ENCODE measurements at places on chromosomes 7 and 10. TPM values are rescaled to one million over a fixed set of nuclear protein-coding genes. Genes with fewer than 3 reads are reported as not detected.
A peak's percentile ranks its signal among the peaks of the same experiment; 100 is the strongest.

IFIT3 gene
- 7.8 TPM for total RNA-seq

RNF148 gene
- total RNA-seq = not detected

NRP1 gene
- 191 TPM for total RNA-seq

SORBS1 gene
- 0.18 TPM for total RNA-seq

ST8SIA6 gene
- total RNA-seq = 0.18 TPM

SLC18A3 gene
- not detected for total RNA-seq

ERVW-1 gene
- not detected for total RNA-seq

FRMPD2 gene
- not detected for total RNA-seq

ZNF680 gene
- 3.9 TPM for total RNA-seq

TAS2R40 gene
- total RNA-seq = not detected

BET1 gene
- 36.4 TPM for total RNA-seq

KIAA1217 gene
- total RNA-seq = 3.4 TPM

DNA sequence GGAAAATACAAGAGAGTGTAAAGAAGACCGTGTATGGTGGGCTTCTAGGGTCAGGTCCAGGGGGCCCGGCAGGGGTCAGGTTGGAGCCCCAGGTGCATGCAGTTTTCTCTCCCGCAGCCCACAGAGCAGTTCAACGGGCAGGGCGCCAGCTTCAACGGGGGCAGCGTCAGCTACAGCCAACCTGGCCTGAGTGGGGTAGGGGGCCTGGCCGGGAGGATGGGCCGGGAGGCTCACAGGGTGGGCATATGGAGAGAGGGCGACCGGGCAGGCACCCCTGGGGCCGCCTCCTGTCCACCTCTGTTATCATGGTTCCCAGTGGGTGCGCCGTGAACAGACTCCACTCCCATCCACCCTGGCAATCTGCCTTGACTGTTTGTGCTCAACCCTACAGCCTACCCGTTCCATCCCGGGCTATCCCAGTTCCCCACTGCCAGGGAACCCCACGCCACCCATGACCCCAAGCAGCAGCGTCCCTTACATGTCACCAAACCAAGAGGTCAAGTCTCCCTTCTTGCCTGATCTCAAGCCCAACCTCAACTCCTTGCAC lies 11.5 kb downstream of the ZMIZ2 start:
- no peak for DNase-seq

DNA sequence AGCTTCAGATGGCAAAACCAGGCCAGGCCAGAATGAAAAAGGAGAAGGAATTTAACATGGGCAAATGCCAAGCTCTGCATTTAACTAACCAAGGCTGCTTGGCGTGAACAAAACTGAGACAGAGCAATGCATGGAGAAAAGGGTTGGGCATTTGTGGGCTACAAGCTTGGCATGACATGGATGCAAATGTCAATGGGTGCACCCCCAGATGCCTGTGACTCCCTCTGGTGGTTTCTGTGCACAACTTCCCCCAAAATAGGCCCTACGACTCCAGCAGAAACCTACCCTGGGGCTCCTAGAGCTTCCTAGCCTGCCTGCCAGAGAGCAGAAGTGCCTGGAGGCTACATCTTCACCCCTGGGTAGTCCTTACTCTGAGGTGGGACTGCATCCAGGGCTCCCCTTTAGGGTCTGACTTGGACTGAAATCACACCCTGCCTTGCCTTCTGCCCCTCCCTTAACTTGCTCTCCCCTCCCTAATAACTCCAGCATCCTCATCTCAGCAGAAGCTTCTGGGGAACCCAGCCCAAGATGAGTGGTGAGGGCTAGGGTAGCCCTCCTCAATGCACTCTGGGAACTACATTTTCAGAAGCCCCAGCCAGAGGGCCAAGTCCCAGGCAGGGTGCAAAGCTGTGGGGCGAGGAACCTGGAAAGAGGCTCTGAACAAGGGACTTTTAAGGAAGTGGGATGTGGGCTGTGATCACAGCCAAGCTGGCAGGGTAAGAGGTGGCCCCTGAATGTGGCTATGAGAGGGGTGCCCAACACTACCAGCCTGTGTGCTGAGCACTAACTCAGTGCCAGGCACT lies 11.3 kb downstream of the GPRIN2 start:
- no peak for DNase-seq

DNA sequence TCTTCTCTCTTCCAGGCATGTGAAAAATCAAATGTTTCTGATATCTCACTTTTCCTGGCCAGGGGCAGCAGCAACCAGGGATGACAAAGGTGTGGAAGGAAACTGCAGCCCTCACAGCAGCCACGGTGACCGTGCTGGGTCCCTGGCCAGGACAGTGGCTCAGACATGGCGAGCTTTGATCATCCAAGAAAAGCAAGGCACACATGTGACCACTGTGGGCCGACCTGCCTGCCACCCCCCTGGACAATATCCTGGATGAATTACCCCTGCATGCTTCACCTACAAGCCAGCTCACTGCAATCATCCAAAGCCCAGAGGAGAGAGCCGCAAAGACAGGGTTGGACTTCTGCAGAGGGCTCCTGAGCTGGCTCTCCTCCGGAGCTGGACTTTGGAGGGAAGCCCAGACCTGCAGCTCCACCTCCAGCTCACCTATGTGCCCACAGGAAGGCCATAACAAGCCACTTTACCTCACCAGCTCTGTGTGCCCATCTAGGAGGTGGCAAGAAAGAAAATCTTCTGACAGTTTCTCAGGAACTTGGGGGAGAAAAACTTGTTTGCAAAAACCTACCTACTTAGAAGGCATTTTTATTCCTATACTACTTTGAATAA lies 2.7 kb downstream of the CHST15 start:
- DNase-seq = no peak

DNA sequence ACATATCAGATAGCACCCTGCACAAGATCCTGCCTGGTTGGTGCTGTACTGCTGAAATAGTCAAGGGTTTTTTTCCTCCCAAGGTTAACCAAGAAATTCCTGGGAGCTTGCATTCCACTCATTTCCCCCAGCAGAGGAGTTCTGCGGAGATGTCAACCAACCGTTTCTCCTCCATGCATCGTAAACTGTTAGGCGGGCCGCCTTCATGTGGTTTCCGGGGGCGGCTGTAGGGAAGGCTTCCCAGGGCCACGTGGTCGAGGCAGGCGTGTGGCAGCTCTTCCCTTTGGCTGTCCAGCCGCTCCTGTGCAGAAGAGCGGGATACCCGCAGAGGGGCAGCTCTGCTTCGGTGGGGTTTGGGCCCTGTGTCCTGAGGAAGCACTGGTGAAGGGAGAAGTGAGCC lies 113.7 kb downstream of the RGS10 start:
- DNase-seq = peak; percentile 40

DNA sequence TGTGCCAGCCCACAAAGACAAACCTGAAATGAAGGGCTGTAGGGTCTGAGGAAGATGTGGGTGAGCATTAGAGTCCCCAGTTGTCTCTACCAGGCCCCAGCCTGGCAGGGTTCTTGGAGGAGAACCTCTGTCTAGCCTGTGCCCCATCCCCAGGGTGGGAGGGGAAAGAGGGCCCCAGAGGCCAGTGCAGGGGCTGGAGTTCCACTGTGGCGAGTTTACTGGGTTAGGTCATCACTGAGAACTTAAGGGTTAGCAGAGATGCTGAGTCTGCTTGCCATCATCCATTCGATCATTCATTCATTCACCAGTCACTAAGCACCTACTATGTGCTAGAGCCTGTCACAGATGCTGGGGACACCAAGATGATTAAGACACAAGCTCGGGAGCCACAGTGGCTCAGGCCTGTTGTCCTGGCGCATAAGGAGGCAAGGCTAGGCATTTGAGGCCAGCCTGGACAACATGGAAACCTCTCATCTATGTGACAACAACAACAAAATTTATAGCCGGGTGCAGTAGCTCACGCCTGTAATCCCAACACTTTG lies 2.6 kb downstream of the ANKRD2 start:
- DNase-seq = no peak

DNA sequence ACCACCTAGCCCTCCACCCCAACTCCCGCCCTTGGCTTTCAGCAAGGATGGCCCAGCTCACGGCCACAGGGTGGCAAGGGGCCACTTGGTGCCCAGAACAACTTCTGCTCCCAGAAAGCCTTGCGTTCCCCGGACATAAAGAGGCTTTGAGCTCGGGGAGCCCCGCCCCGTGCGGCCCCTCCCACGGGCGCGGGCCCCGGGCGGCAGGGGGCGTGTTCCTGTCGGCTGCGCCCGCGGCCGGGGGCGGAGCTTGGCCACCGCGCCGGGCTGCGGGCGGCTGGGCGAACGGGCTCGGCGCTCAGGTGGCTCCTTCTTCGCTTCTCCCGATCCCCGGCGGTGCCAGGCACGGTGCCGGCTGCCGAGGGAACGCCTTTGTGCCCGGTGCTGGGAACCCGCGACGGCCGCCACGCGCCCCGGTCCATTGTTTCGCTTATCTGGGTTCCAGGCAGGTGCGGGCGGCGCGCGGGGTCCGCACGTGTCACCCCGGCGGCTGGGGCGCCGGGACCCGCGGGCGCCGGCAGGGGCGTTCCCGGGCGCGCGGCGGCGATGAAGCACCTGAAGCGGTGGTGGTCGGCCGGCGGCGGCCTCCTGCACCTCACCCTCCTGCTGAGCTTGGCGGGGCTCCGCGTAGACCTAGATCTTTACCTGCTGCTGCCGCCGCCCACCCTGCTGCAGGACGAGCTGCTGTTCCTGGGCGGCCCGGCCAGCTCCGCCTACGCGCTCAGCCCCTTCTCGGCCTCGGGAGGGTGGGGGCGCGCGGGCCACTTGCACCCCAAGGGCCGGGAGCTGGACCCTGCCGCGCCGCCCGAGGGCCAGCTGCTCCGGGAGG lies at the start of gene NFE2L3:
Gene NFE2L3, plus strand, starts transcription at position 246 of the 829 bp plus-strand sequence. Its CDS starts 301 bp downstream, at position 547.
- DNase-seq = peak; percentile 63

DNA sequence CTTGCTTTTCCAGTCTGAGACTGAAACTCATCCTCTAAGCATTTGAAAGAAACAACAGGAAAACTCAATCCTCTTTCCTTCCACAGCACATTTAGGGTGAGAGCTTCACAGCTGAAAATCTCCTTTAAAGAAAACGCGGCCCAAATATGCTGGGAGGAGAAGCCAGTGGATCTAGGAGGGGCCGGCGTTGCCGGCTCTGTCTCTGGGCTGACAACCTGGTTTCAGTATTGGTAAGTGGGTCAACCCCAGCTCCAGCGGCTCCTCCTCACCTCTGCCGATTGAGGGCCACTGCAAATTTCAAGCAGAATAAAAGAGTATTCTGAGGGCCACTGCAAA lies 75.3 kb upstream of the CPXM2 start:
- DNase-seq = no peak

- no peak for DNase-seq
Observed at GRCh38 chr10:102429468-102429867, 2.9 kb downstream of the CUEDC2 start.

- DNase-seq = peak; percentile 28
Observed at GRCh38 chr10:58734116-58734515, 221.4 kb downstream of the BICC1 start.

GRCh38 chr7:102439963-102440795 lies 6.8 kb downstream of the ORAI2 start:
- peak; percentile 79 for DNase-seq

GRCh38 chr7:139230774-139231512 lies at the start of gene UBN2:
Gene UBN2 (plus strand): TSS chr7:139231237. CDS start chr7:139231485, 248 bp downstream.
- DNase-seq = peak; percentile 97

- DNase-seq = peak; percentile 76
Observed at GRCh38 chr7:18505870-18506460, 10.4 kb downstream of the HDAC9 start.

- DNase-seq = peak; percentile 75
Observed at GRCh38 chr7:28835800-28836199, 122.3 kb downstream of the TRIL start.

DNA sequence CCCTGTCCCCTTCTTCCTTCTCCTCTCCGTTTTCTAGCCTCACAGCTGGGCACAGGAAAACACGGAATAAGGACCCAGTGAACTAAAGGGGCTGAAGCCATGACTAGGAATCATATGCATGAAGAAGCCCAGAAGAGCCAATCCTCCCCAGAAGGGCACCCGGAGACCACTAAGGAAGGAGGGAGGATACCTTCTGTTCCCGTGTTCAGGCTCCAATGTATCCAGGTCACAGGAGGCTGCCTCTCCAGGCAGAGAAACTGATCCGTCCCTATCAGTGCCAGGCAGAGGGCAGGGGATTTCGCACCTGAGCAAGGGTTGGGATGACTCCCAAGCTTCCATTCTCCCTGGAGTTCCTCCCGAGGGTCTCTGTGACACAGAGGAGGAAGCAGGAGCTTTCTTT lies 246.6 kb downstream of the SNX10 start:
- no peak for DNase-seq

DNA sequence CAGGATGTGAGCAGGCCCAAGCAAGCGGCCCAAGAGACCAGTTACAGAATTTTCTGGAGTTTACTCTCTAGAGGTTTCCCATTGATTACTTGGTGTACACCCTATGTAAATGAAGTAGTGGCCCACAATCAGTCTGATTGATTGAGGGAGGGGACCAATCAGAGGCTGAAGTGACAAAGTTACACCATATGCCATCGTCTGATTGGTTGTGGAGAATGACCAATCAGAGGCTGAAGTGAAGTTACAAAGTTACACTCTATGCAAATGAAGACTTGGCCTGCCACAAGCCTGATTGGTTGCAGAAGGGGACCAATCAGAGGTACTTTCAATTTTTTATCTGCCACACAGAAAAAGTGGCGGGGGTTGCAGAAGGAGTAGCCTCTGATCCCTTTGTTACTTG lies 83.7 kb downstream of the KIF20B start:
- DNase-seq = no peak

GRCh38 chr7:156017916-156018700 lies 205.8 kb upstream of the SHH start:
- no peak for DNase-seq

GRCh38 chr10:6347391-6347951 lies 144.7 kb downstream of the PFKFB3 start:
- DNase-seq = peak; percentile 7

DNA sequence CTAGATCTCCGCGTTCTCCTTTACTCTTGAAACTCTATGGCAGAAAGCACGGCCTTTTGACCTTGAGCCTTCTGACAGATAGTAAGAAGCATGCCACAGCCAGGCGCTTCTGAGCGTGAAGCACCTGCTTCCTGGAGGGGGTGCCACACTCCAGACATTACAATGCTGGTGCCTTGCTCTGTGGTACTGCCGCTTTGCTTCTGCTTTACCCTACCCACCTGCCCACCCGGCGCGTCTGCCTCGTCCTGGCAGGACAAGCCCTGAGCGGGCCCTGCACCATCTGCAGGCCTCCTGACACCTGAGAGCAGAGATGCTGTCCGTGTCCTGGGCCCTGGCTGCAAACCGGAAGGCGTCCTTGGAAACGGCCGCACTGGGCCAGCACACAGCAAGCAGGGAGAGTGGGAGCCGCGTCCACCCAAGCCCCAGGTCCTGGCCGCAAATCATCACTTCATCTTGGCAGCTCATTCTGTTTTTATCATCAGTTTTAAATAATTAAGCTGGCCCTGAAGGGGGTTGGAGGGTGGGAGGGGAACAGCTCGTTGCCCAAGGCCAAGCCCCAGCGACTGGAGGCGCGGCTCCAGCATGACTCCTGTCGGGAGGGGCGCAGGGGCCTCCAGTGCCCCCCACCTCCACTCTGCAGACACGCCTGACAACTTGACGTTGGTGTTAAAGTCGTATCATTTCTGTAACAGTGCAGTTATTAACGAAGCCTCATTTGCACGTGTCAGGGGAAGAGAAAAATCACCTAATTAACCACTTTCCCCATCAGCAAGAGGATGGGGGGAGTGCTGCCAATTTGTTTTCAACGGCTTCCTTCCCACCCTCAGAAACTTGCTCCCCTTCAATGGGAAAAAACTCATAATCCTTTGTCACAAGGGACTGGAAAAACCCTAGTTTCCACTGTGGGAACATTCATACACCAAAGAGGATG lies 132.2 kb downstream of the MAD1L1 start:
- no peak for DNase-seq

- DNase-seq = peak; percentile 35
Observed at GRCh38 chr7:51141451-51142003, 175.1 kb downstream of the COBL start.

All from IMR-90 (cell line).